ENCODE measurements at places on chromosomes 7 and 10.

- DNase-seq = no peak
Observed at GRCh38 chr7:6658618-6659345, 21.7 kb downstream of the ZNF316 start.

DNA sequence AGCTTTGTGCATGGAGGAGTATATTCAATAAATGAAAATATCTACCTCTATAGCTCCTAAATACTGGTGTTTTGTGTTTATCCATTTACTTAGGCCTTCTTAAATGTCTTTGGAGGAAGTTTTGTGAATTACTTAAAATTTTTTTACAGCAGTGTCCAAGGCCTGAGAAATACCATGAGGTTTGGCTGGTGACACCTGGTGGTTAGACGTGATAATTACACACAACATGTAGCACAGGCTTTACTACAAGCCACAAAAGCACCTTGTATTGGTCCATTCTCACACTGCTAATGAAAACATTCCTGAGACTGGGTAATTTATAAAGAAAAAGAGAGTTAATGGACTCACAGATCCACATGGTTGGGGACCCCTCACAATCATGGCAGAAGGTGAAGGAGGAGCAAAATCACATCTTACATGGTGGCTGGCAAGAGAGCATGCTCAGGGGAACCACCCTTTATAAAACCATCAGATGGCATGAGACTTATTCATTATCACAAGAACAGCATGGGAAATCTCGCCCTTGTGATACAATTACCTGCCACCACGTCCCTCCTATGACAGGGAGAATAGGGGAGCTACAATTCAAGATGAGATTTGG is 20.6 kb downstream of the HYAL4 start:
- DNase-seq = peak; percentile 69

GRCh38 chr10:117432866-117433265 is 57.6 kb upstream of the PDZD8 start:
- no peak for DNase-seq

GRCh38 chr7:149010451-149010850 is 17.9 kb downstream of the PDIA4 start:
- DNase-seq = no peak

- DNase-seq = no peak
Observed at GRCh38 chr10:26216585-26217395, at the start of gene GAD2. Gene GAD2, plus strand, starts transcription at chr10:26216774. Its CDS starts 36 bp downstream, at chr10:26216810.

GRCh38 chr10:393106-393745 is 258.0 kb downstream of the ZMYND11 start:
- no peak for DNase-seq

DNA sequence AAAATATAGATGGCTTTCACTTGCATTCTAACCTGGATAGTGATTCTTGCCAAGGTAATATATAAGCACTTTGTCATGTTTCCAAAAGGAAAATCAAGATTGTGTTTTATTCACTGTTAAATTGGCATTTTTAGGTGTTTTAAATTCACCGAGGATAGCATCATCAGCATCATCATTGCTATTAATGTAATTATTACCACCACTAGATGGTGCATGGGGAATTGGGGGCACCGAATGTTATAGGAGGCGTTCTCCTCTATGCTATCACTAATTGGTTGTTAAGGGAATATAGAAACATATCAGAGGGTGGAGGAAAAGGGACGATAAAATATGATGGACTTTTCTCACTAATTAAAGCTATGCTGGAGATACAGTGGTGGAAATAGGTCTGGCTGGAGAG is 95.5 kb downstream of the CELF2 start:
- peak; percentile 42 for DNase-seq

DNA sequence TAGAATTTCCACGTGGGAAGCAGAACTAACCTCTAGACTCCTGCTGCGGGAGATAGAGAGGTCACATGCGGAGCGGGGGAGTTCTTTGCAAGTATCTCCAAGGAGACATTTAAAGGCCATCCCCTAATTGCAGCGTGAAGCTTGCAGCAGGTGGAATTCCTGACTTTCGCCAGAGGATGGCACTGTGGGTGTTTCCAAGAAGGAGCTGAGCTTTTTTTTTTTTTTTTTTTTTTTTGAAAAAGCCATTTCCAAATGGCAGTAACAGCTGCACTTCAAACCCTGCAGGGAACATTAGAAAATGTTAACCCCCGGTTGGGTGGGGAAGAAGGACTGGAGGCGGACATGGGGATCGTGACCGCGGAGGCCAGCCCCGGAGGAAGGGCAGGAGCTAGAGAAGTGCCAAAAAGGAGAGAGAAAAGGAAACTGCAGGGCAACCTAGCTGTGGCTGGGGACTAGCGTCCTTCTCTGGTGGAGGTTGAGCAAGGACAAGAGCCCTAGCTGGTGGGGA is 487.7 kb downstream of the TYW1 start:
- DNase-seq = peak; percentile 37

All from inflammatory macrophage treated with lipopolysaccharide for 4 hours (primary cell).